AG09309 (cell line): ENCODE measurements at places on chromosomes 5 and 9.

DNA sequence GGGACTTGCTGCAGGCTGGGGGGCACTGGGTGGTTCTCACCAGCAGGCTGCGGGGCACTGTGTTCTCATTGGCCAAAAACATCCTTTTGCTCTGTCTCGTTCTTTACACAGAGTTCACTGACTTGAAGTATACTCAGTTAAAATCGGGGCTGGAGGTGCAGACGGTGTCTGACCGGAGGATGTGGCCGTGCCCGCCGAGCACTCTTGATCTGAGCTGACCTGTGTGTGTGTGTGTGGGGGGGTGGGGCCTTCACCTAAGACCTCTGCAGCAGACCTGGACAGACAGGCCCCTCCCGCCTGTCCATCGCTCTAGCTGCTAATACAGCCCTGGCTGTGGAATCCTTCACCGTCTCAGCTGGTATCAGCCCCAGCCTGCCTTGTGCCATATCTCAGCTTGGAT, 7.1 kb downstream of the TOR1B start:
- no peak for DNase-seq

DNA sequence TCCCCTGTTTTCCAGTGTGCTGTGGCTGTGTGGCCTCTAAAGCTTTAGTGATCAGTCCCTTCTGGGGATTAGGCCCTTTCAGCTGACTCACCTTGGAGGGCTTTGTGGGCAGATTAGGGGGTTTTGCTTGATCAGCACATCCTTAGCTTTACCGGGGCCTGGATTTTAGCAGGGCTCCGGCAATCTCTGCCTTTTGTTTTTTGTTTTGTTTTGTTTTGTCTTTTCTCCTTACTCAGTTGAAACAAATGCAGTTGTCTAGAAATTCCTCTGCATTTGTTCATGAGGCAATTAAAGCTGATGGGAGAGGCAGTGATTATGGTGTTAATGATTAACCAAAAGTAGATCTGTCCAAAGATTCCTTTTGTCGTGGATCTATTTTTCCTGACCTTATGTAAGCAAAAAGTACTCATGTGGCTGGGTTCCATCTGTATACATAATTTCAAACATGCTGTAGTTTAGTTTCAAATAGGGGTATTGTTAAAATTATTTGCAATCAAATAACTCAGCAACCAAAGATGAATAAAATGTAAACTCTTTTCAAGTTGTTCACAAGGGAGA, 5.2 kb upstream of the TDRD7 start:
- no peak for DNase-seq

DNA sequence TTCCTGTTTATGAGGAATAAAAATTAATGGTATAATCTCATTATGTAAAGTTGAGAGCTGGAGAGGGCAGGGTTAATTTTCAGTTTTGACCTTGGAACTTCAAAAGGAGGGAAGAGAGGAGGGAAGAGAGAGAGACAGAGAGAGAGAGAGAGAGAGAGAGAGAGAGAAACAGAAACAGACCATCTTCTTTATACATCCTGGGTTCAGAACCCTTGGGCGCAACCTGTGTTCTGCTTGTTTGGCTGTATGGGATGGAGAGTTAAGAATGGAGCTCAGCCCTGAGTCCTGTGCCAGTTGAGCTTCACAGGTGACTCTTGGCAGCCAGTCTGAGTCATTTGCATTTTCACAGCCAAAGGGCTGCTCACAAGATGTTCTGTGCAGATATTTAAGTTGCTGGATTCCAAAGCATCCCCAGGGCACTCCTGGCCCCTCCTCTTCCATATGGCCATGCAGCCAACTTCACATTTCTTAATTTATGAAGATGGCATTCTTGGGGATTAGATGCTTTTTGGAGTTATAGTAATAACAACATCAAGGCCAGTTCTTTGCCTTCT, 143.5 kb downstream of the CARTPT start:
- no peak for DNase-seq

- DNase-seq, result no peak
Observed at GRCh38 chr5:10533226-10533625, 30.6 kb upstream of the ANKRD33B start.

DNA sequence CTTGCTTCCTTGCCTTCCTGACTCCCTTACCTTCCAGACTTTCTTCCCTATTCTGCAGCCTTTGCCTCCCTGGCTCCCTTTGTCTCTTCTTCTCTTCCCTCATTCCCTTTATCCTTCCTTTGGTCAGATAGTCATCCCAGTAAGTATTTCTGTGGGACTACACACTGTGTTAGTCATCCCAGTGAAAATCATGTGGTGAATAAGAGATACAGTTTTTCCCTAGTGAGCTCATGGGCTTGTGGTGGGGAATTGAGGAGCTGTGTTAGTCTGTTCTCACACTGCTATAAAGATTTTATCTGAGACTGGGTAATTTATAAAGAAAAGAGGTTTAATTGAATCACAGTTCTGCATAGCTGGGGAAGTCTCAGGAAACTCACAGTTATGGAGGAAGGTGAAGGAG, 109.8 kb upstream of the EDIL3 start:
- peak; percentile 33 for DNase-seq

DNA sequence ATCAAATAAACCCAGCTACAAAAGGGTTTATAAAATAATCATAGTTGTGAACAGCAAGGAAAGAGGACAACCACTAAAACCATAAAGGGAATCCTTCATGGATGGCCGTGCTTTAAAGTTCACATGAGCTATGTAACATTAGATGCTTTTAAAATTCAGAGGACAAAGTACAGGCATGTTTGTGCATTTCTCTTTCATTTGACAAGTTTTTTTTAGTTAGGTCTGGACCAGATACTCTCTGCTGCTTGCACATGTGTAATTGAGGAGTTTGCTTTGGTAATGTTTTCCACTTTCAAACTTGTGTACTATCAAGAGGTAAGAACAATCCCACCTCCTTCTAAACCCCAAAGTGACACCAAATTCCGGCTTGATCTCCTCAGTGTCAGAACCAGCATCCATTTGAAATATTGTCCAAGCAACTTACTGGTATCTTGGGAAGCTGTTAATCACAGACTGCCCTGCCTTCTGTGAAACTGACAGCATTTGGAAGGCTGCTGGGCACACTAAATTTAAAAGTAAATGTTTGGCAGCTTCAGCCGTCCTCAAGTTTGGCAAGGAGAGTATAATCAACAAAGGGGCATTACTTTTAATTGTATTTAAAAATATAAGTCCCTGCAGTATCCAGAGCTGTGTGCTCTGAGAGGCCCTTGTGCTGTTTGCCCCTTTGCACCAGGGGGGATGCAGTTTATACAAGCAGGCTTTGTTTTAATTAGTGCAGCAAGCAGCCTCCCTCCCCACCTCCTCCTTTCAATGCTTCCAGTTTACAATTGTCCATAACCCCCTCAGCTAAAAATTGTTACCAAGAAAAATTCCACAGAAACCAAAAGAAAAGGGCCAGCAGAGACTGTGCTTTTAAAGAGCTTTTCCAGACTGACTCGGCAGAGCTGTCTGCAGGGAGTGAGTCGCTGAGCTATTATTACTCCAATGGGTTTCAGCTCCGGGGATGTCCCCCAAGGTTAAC, 328.3 kb upstream of the MPDZ start:
- DNase-seq, result no peak

DNA sequence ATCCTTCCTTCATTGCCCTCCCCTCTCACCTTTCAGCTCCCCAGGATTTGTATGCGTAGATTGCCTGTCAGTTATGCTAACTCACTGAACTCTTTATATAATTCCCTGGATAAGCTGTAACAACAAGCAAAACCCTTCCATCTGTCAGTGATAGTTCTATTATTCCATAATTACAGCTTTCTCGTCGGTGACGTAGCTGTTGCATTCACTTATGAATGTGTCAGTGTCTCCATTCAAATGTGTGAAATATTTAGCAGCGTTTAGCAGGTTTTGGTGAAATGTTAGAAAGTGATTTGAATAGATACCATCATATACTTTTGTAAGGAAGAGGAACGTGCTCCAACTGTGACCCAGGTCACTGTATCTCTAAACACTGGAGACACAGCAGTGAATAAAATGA, 45.2 kb downstream of the PIP5K1B start:
- no peak for DNase-seq

- no peak for DNase-seq
Observed at GRCh38 chr9:127405344-127406125, 8.6 kb downstream of the SLC2A8 start.

DNA sequence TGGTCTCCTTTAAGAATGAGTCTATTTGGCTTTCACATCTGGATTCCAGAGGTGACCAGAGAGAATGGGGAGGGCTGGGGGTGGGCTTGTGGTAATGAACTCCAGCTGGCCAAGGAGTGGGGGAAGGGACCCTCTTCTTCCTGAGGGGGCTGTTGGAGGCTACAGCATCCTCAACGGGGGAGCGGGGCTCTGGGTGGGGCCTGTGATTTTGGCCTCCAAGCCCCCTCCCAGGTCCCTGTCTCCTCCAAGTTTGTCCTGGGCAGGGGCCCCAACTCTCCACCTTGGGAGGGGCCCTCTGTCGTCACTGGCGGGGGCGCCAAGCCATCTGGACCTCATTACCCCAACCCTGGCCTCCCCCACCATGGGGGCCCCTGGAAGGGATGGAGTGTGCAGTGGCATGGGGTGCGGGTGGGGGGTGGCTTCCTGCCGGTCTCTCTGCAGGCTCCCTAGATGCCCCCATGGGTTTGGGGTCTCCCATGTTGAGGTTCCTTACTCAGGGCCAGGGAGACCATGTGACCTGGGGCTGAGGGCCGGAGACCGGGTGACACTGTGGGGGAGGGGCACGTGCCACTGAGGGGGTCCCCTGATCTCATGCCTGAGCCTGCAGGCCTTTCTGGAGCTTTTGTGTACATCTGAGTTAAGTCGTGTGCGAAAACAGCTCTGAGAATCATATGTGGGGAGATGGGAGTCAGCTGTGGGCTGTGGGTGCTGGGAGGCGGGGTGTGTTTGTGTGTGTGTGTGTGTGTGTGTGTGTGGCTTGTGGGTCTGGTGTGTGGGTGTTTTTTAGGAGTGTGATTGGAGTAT, 32.4 kb downstream of the GOLGA2 start:
- DNase-seq, result no peak

GRCh38 chr5:114120166-114120565, 241.7 kb upstream of the KCNN2 start:
- no peak for DNase-seq

DNA sequence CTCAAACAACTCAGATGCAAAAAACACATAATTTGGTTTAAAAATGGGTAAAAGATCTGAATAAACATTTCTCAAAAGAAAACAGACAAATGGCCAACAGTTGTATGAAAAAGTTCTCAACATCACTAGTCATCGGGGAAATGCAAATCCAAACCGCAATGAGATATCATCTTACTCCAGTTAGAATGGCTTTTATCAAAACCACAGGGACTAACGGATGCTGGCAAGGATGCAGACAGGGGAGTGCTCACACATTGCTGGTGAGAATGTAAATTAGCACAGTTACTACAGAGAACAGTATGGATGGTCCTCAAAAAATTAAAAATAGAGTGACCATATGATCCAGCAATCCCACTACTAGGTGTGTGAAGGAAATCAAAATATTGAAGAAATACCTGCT, 589.1 kb upstream of the ADAMTS16 start:
- DNase-seq, result no peak

DNA sequence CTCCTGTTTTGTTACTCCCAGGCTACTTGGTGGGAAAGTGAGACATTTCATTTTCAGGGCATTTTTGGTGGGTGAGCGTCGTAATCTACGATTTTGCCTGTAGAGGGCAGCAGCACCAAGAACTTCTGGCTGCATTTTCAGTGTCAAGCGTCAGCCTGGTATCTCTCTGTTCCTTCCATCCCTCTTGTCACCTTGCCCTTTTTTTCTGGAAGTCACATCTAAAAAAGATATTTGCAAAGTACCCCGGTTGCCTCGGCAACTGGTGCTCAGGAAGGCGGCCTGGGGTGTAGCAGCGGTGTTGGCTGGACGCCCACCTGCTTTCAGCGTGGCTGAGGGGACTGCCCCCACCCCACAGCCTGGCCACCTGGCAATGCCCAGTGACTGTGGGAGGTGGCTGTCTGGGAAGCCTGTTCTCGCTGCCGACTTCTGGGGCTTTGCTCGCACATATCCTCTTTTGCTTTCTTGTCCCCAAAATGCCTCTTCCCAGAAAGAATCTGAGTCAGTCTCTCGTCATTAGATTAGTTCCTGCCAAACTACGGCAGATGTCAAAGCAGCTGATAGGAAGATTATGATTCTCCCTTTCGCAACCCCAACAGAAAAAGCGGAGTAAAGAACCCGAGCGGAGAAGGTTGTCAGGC, 84.5 kb downstream of the ACER2 start:
- DNase-seq, result peak; percentile 54

DNA sequence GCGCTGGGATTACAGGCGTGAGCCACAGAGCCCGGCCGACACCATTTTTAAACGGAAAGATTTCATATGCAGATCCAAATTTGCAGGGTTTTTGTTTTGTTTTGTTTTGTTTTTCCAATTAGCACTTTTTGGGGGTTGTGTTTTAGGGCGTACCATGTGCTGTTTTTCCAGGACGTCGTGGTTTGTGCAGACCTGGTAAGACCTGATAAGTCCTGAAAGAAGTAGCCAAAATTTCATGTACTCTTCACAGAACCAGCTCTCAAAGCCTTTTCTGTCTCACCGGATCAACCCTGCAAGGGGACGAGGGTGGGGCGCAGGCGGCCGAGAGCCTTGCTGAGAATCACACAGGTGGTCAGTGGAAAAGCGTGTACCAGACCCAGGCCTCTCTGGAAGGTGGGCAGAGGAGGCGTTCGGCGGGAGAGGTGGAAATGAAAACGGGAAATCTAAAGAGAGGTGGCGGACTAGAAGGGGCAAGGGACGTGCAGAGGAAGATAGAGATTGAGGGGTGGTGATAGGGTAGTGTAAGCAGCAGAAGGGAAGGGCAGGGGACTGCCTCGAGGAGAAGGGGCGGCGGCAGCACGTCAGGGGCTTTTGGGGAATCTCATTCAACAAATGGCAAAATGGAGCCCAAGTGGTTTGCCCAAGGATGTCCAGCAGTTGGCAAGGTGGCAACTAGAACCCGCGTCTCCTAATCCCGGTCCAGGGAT, 1.1 kb upstream of the FAF2 start:
- no peak for DNase-seq

DNA sequence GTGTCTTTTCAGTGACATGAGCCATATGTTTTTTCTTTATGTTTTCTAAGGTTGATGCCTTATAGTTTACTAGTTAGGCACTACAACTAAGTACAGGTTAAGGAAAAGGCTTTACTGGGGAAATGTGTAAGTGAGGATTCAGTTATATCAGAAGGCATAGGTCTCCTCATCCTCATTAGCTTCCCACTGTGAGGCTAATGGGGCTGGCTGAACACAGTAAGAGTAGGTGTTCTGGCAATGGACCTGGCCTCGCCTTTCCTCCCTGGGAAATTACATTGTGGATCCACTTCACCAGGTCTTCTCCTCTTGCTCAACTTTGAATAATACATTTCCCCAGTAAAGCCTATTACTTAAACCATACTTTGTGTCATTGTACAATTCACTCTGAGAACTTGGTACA, 225.5 kb downstream of the PTPRD start:
- DNase-seq, result no peak

- DNase-seq, result no peak
Observed at GRCh38 chr9:4905135-4905490, 80.0 kb upstream of the JAK2 start.

GRCh38 chr5:62560786-62561185, 17.8 kb upstream of the LRRC70 start:
- no peak for DNase-seq
